ENCODE measurements at places on chromosomes 3 and 15. TPM values are rescaled to one million over a fixed set of nuclear protein-coding genes. Genes with fewer than 3 reads are reported as not detected.

DNA sequence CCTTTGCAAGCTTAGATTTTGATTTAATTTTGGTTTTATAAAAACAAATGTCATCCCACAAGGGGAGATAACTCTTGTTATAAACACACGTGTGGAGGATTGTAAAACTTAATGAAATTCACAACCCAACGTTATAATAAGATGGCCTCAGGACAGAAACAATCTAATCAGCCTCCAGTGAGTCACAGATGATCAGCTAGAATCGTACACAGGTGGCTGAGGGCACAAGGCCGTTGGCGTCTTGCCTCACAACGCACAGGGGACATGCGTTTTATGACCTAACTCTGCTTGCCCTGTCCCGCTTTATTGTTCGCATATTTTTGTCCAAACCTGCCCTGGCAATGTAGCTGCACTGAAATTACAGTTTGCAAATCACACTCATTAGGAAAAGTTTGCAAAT lies 121.9 kb upstream of the PDZRN3 start:
- no peaks in the 10 kb centered on the region for H3K36me3 ChIP-seq
- H3K27me3 ChIP-seq, result no peaks in the 10 kb centered on the region
- no peak for DNase-seq
- no peak overlapping the region for H3K4me3 ChIP-seq

DNA sequence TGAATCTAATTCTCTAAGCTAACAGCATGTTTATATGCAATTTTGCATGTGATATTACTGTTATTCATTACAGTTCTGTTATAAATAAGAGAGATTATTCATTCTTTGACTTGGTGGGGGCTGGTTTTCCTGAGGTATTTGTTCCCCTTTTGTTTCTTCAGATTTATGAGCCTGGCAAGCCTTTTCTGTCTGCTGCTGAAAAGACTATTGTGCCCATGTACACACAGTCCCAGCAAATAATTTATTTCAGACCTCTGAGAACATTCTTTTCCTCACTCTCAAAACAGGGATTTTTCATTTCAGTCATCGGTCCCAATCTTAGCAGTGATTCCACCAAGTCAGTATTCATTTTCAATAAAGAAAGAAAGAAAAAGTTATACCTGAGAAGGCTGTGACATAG lies 716.8 kb downstream of the NSUN3 start:
- no peak for DNase-seq
- H3K4me3 ChIP-seq, result no peak overlapping the region
- no peaks in the 10 kb centered on the region for H3K27me3 ChIP-seq
- no peak overlapping the region for H3K27ac ChIP-seq

DNA sequence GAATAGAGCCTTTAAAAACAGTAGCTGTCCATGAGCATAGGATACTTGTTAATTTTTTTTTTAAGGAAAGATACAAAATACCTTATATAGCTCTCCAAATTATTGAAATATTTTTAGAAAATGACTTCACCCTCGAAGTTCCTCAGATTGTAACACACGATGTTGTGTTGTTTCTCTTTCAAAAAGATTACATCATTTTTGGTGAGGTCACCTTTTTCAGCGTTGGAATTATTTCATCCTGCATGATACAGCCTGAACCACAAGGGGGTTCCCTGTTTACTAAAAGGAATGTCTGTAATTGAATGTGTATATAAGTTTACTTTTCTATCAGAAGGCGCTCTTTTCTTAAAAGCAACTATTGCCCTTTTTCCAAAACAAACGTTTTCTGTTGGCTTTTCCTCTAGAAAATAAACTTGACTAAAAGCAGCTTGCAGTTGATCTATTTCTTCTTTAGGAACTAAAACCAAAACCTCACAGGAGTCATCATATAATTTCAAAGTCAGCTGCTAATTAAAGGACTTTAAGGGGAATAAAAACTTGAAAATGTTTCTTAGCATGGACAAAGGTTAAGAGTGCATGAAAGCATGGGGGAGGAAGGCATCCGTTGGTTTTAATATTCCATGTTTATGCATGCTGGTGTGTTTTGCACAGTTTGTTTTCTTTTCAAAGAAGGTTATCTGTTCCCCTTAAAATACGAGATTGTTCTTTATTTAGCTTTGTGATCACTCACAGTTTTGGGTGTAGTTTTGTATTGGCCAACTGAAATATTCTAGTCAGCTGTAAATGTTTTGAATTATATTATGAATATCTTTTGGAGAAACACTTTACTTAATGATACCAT lies 29.4 kb downstream of the LYSMD4 start:
- peak overlapping the region; percentile 85 for H3K27ac ChIP-seq
- no peaks in the 10 kb centered on the region for H3K36me3 ChIP-seq
- DNase-seq, result no peak
- H3K27me3 ChIP-seq, result no peaks in the 10 kb centered on the region

GRCh38 chr3:15174953-15175352 lies 31.1 kb upstream of the CAPN7 start:
- H3K27me3 ChIP-seq, result no peaks in the 10 kb centered on the region
- peaks cover 5% of the 10 kb centered on the region for H3K4me1 ChIP-seq
- no peaks in the 10 kb centered on the region for H3K36me3 ChIP-seq
- no peak overlapping the region for H3K27ac ChIP-seq
- no peak for DNase-seq

- no peaks in the 10 kb centered on the region for H3K36me3 ChIP-seq
- no peak for DNase-seq
- peak overlapping the region; percentile 4 for H3K27ac ChIP-seq
- no peak overlapping the region for H3K4me3 ChIP-seq
- H3K27me3 ChIP-seq, result no peaks in the 10 kb centered on the region
Observed at GRCh38 chr3:170178651-170179050, 2.9 kb downstream of the PHC3 start.

DNA sequence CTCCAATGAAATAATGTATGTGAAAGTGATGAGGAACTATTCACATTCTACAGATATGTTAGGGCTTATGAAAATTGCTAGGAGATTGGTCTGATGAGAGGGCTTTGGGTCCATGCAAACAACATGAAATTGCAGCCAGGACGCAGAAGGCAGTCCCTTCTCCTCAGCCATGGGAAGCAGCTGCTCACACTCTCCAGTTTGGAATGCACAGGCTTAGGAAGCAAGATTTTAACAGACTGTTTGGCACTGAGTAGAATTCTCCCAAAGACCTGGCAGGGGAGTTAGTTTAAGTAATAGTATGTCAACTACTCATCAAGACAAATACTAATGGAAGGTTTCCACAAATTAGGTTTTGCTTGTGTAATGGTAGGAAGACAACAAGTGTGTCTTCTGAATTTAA lies 500.7 kb upstream of the ARRDC4 start:
- H3K27ac ChIP-seq, result no peak overlapping the region
- H3K4me3 ChIP-seq, result no peak overlapping the region
- no peaks in the 10 kb centered on the region for H3K36me3 ChIP-seq
- no peaks in the 10 kb centered on the region for H3K27me3 ChIP-seq

GRCh38 chr3:73245459-73245858 lies 184.0 kb downstream of the EBLN2 start:
- H3K4me1 ChIP-seq, result no peaks in the 10 kb centered on the region
- no peaks in the 10 kb centered on the region for H3K27me3 ChIP-seq
- no peak for DNase-seq

DNA sequence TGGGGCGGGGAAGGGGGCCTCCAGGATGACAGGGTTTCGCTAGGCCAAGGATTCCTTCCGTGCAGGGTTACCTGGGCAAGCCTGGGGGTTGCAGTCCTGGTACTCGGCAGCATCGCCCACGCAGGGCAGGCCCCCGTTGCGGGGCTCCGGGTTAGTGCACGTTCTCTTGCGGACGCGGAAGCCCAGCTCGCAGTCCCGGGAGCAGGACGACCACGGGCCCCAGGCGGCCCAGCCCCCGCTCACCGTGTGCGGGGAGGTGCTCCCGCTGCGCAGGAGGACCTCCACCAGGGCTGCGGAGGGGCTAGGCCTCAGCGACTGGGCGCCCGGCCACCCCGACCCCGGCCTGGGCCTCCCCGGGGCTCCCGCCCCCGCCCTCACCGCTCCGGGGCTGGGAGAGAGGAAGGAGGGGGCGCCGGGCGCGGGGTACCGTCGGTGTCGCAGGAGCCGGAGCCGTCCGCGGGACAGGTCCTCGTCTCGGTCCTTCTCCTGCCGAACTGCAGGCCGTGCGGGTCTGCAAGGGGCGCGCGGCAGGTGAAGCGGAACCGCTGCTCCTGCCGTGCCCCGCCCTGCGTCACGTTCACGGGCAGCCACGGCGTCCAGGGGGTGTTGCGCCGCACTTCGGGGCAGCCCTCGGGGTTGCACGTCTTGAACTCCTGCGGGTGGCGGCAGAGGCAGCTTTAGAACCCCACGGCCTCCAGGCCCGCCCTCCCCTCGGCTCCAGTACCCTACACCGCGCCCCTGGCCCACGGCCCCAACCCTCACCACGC lies 114.6 kb downstream of the SEMA5B start:
- no peak overlapping the region for H3K4me3 ChIP-seq
- no peak overlapping the region for H3K27ac ChIP-seq
- H3K4me1 ChIP-seq, result no peaks in the 10 kb centered on the region

DNA sequence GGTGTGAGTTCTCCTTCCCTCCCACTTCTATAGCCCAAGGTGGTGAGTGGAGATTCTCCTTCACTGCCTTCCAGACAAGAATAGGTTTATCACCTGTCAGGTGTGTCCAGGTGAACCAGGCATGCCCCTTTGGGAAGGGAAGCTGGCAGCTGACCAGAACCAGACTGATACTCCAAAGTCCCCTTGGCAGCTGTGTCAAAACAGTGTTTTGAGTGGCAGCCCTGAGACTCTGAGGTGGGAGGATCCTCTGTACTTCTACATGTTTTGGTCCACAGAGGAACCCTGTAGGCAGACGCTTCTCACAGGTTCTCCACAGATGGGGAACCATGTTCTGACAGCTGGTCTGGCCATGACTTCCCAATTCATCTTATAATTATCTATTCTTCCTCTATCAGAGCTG lies 30.1 kb downstream of the ISL2 start:
- no peaks in the 10 kb centered on the region for H3K27me3 ChIP-seq
- DNase-seq, result no peak
- H3K4me3 ChIP-seq, result no peak overlapping the region
- H3K27ac ChIP-seq, result no peak overlapping the region
- H3K4me1 ChIP-seq, result peaks cover 11% of the 10 kb centered on the region
- no peaks in the 10 kb centered on the region for H3K36me3 ChIP-seq

GRCh38 chr3:40961104-40961857 lies 238.0 kb upstream of the CTNNB1 start:
- DNase-seq, result no peak
- H3K4me3 ChIP-seq, result no peak overlapping the region
- no peak overlapping the region for H3K27ac ChIP-seq
- H3K27me3 ChIP-seq, result no peaks in the 10 kb centered on the region
- H3K4me1 ChIP-seq, result no peaks in the 10 kb centered on the region

GRCh38 chr3:76436894-76437293 lies 603.0 kb upstream of the ROBO2 start:
- H3K4me3 ChIP-seq, result no peak overlapping the region
- no peak overlapping the region for H3K27ac ChIP-seq
- H3K36me3 ChIP-seq, result no peaks in the 10 kb centered on the region
- DNase-seq, result no peak

- no peaks in the 10 kb centered on the region for H3K27me3 ChIP-seq
- H3K4me1 ChIP-seq, result peaks cover 7% of the 10 kb centered on the region
- no peak for DNase-seq
- H3K27ac ChIP-seq, result no peak overlapping the region
- H3K4me3 ChIP-seq, result no peak overlapping the region
Observed at GRCh38 chr15:96119734-96120133, 210.8 kb upstream of the NR2F2 start.

GRCh38 chr3:95705786-95706418 lies 1108.5 kb upstream of the EPHA6 start:
- no peak for DNase-seq
- no peaks in the 10 kb centered on the region for H3K36me3 ChIP-seq
- H3K4me3 ChIP-seq, result no peak overlapping the region

GRCh38 chr15:88454236-88454635 lies 13.0 kb downstream of the MRPL46 start:
- H3K36me3 ChIP-seq, result peaks cover 16% of the 10 kb centered on the region
- no peak for DNase-seq
- H3K4me3 ChIP-seq, result no peak overlapping the region
- H3K27ac ChIP-seq, result no peak overlapping the region
- no peaks in the 10 kb centered on the region for H3K27me3 ChIP-seq

GRCh38 chr3:169661361-169662131 lies 2.0 kb downstream of the MECOM start:
- peak overlapping the region; percentile 80 for H3K27ac ChIP-seq
- H3K27me3 ChIP-seq, result no peaks in the 10 kb centered on the region
- no peak for DNase-seq
- H3K4me1 ChIP-seq, result peaks cover 30% of the 10 kb centered on the region
- H3K4me3 ChIP-seq, result peak overlapping the region; percentile 70
- no peaks in the 10 kb centered on the region for H3K36me3 ChIP-seq

DNA sequence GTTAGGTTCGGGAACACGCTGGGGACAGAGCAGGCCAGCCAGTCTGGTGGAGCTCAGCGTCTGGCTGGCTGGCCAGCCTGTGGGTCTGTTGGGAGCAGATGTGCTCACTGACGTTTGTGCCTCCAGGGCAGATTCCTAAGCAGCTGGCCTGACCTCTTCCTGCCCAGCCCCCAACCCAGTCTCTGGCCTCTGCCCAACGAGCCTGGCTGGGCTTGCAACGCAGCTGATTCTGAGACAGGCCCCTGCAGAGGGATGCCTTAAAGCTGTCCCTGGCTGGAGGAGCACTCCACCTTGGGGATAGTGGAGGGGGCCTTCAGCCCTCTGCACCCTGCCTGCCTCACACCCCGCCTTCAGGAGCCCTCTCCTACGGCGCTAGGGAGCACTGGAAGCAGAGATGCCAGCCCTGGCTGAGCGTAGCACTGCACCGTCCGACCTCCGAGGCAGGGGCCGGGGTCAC lies 46.0 kb downstream of the KLF13 start:
- peak overlapping the region; percentile 76 for H3K27ac ChIP-seq
- no peaks in the 10 kb centered on the region for H3K36me3 ChIP-seq
- H3K27me3 ChIP-seq, result no peaks in the 10 kb centered on the region
- H3K4me3 ChIP-seq, result no peak overlapping the region

DNA sequence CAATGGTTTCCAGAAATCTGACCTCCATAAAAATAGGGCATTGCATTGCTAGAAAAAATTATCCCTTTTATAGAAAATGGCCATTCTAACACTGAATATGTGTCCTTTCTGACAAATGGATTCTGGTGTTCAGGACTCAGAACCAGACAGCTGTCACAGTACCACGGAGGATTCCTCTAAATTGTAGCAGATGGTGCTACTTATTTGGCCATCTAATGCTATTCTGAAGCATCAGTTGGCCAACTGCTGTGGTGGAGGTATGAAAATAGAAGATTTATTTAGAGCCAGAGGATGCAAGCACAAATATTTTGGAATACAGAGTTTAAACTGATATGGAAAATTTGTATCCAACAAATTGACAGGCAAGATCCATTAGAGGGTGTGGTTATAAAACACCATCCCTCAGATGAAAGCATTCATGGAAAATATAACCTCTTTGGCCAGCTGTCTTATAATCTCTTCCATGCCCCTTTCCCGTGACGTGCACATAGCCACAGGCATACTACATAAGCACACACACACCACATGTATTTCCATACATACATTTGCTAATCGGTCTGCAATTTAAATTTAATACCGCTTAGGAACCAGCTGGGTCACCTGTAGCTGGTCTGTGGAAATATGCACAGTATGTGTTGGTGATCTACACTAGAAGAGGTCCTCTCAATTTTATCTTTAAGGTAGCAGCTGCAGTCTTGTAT lies 302.7 kb upstream of the KCNMB2 start:
- no peaks in the 10 kb centered on the region for H3K4me1 ChIP-seq
- no peak overlapping the region for H3K27ac ChIP-seq
- DNase-seq, result no peak
- no peak overlapping the region for H3K4me3 ChIP-seq

The SLC2A2 gene
- total RNA-seq, result not detected

The ANKUB1 gene
- total RNA-seq, result not detected

The BOC gene
- 93.1 TPM for total RNA-seq

The SHC4 gene
- 0.25 TPM for total RNA-seq

The ANP32A gene
- total RNA-seq, result 55.2 TPM

The CSPG5 gene
- 0.98 TPM for total RNA-seq

The PSTPIP1 gene
- total RNA-seq, result 13.3 TPM

The CPN2 gene
- total RNA-seq, result not detected

Measured in vagina (tissue), 2 donors.